ENCODE measurements at places on chromosomes 7 and 10.

DNA sequence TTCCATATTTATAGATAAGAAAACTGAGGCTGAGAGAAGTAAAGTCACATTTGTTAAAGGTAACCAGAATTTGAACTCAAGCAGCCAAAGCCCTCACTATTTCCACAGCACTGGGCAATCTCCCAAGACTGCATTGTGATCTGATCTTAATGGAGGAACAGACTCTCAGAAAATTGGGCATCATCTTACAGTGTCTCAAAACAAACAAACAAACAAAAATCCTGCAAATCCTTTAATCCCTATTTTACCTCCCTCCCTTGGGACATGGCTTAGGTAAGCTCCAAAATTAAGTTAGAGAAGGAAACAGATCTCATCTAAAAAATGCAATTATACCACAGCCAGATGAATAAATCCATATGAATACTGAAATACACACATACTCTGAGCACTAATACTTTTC, 57.5 kb downstream of the FHIP2A start:
- DNase-seq: no peak

DNA sequence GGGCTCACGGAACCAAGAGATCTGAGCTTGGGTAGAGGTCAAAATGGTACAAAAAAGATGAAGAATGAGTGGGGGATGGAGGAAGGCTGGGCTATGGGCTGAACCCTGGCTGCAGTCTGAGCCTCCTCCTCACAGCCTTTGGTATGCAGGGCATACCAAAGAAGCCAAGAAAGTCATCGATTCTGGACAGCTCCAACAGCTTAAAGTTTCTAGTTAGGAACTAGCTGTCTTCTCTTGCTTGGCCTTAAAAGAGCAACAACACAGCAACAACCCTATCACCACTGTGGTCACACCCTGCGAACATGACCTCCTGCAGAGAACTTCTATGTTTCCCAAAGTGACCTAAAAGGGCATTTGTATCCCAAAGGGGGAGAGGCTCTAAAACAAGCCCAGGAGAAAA, 126.1 kb upstream of the EFCAB10 start:
- DNase-seq: no peak

- no peak for DNase-seq
These were observed 397 bp upstream of the NFE2L3 start for GRCh38 chr7:26151650-26151952.

- DNase-seq: no peak
These were observed 166.6 kb downstream of the ARHGAP21 start for GRCh38 chr10:24556750-24557742.

DNA sequence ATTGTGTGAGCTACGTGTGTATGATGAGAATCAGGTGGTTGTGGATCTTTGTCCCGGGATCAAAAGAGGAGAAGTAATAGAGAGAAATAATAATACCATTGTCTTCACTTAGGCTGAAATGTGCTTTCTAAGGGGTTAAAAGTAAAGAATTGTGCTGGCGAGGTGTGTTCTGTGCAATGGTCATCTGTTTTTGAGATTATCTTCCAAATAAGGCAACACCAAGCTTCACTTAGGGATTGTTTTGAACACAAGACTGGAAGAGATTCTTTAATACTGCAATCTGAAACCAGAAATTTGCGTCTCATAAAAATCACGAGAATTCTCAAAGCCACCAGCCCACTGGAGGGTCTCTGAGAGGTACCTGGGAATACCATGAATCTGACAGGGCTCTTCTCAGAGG, 84.2 kb downstream of the ARID5B start:
- no peak for DNase-seq

DNA sequence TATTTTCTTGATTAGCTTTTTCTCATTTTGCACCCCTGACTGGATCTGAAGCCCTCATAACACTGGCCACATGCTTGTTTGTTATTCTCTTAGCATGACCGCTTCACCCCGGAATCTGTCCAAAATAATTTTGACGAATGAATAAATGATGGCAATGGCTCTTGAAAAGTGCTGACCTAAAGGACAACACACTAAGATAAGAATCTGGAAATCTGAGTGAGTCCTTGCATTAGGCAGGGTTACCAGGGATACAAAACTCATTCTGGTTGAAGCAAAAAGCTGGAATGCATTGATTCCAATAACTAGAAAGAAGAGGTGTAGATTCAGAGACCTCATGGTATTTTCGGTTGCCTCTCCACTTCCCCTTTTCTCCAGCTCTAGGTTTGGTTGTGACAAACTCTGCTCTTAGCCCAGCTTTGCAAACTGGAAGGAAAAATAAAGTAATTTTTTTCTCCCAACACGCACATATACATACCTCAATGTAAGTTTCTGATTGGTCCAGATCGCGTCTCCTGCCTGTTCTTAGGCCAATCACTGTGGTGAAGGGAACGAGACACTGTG, 157.4 kb downstream of the SKIDA1 start:
- no peak for DNase-seq

DNA sequence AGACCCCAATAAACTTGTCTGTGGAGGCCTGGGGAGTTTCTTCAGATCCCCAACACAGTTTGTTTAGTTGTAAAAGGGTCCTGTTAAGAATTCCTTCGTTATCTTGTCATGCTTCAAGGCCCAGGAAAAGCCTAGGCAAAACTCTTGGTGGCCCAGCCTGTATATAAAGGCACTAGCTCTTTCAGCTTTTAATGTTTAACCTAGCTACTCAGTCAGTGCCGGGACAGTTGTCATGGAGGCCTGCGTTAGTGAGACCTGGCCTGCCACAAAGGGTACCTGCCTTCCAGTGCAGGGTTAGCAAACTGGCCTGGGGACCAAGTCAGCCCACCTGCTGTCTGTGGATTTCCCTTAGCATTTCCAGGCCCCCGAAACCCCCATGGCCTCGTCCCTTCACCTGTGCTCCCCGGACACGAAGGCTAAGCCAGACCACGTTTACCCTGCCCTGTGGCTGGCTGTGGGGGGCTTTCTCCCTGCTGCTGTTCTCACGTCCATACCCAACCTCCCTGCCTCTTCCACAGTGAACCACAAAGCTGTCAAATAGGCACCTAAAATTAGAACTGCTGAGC, 96.9 kb upstream of the PPP2R2D start:
- DNase-seq: no peak

DNA sequence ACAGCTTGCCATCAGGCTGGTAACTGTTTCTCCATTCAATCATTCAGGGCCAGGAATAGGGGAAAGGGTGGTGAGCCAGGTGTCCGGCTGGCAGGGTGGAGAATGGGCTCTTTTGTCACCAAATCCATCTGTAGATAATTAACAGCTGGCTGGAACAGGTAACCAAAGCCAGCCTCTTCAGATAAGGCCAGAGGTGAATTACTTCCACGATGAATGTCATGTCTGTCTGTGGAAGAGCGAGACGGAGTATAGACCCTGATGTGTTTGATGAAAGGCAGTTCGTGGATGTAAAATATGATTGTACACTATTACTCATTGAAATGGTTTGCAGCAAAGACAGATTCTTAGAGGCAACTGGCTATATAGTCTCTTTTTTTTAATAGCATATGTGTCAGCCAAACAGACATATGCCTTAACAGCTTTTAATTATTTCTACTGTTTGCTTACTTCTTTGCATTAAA, 149.8 kb downstream of the KLF6 start:
- no peak for DNase-seq
